ENCODE measurements at places on chromosomes 16 and 17.

- DNase-seq: peak; percentile 85
Observed at GRCh38 chr17:67293251-67294203, 48.5 kb upstream of the HELZ start.

DNA sequence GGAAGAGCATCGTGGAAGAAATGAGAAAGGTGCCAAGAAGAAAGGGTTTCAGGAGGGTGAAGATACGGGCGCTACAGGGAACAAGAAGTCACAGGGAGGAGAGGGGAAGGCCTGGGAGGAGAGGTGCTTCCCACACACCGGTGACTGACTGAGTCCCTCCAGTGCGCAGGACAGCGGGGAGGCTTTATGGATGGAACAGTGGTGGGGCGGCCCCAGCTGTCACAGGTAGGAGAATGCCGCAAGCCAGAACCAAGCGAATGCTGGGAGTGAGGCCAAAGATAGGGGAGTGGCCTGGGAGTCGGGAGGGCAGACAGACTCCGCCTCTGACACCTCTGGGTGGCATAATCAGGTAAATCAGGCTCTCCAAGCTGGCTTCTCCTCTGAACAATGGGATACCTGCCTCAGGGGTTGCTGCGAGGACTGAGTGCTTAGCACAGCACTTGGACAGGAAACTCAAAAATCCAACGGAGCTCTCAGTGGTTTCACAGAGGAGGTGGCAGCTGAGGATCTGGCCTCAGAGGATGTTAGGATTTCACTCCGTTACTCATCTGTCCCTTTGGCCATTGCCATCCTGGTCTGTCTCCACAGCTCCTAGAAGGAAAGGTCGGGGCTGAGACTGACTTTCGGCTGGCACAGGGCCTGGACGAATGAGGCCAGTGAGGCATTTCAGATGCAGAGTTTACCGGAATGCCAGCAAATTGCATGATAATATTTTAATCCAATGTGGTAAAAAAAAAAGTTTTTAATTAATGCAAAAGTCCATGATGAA lies 717 bp upstream of the CNP start:
- DNase-seq: peak; percentile 77

- DNase-seq: peak; percentile 83
Observed at GRCh38 chr17:77319211-77320043, 178.7 kb downstream of the SEC14L1 start.

DNA sequence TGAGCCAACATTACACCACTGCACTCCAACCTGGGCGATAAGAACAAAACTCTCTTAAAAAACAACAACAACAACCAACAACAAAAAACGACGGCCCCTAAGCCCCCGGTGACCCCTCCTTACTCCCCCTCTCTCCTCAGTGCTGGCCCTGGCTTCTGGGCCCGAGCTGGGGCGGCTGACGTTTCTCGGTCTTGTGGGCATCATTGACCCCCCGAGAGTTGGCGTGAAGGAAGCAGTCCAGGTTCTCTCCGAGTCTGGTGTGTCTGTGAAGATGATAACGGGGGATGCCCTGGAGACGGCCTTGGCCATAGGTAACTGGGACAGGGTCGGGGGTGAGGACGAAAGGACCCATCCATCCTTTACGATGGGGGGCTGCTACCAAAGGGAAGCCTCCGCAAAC lies 52.7 kb downstream of the MEAK7 start:
- no peak for DNase-seq

- DNase-seq: no peak
Observed at GRCh38 chr16:68105611-68106010, 20.4 kb downstream of the NFATC3 start.

GRCh38 chr17:40548982-40549685 lies 16.1 kb downstream of the CCR7 start:
- no peak for DNase-seq

Data from GM10248 (cell line).